ENCODE measurements at places on chromosomes 1 and 21.

- DNase-seq, result no peak
Measured at GRCh38 chr1:55378582-55378981, 163.4 kb upstream of the USP24 start.

DNA sequence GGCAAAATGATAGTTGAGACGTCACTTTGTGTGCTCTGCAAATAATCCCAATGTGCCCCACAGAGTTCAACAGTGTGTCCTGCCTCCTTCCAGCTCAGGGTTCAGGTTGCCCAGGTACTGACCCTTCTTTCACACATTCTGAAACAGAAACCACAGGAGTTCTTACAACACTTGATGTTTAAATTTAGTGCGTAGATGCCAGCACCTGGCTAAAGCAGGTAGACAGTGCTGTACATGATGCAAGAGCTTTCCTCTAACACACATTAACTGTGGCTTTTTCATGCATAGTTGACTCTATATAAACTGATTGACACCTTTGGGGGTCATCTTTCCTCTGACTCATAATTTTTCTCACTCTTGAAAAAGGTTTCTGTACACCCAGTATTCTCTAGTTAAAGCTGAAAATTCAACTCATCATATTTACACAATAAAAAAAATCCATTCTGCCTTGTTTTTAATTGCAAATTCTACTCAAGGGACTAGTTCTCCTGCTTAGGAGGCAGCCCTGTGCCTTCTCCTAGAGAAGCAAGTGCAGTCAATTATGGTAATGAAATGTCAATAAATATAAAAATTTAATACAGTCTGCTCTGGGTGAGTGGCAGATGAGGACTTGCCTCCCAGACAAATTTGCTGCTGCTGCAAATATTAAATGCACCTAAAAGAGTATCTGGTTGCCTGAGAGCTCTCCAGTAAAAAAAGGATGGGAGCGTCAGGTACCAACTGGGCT lies 91.4 kb downstream of the NR5A2 start:
- no peak for DNase-seq

- no peak for DNase-seq
Measured at GRCh38 chr1:218475275-218475674, 130.1 kb downstream of the TGFB2 start.

- no peak for DNase-seq
Measured at GRCh38 chr1:222786121-222786520, 28.7 kb upstream of the DISP1 start.

DNA sequence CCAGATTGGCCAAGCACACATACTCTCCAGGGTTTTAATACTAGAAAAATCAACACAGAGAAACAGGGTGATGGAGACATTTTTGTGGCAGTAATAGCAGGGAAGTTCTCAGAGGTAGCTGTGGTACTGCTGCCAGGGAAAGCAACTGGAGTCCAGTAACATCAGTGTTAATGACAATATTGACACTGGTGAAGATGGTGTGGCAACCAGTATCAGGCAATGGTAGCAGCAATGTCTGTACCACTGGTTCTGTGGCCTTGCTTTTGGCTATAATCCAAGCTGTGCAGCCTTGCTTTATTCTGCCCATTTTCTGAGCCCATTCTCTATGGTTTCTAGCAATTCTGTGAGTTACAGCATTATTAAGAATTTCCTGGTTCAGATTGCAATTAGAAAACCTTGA lies 1.6 kb upstream of the SNX7 start:
- no peak for DNase-seq
